ENCODE measurements at places on chromosomes 2 and 18.

DNA sequence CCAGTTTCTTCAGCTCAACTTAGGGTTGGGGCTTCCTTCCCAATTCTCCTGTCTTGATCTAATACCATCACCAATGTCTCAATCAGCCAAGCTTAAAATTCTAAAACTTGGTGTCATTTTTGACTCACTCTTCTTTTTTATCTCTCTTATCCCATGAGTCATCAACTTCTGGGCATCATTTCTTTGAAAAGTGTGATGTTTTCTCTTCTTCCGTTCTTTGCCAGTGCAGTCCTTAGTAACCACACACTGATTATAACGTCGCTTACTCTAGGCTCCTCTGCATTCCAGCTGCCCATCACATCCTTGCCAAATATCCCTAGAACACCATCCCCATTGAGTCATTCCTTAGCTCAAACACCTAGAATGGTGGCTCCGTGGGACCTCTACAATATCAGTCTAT is 27.4 kb upstream of the MRO start:
- no peak for DNase-seq

- no peak for DNase-seq
Measured at GRCh38 chr2:212730994-212731393, 192.4 kb upstream of the ERBB4 start.

DNA sequence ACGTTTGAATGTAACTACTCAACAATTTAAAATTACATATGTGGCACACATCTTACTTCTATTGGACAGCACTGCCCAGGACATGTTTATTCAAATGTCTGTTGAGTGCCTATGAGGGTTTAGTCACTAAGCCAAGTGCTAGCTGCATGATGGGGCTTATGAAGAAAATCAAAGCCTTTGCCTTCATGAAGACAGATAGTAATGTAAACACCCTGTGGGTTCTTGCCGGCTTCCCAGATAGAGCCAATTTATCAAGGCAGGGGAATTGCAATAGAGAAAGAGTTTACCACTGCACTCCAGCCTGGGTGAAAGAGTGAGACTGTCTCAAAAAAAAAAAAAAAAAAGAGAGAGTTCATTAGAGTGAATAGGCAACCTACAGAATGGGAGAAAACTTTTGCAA is 43.7 kb upstream of the NEB start:
- no peak for DNase-seq

GRCh38 chr2:118667348-118667747 is 180.1 kb downstream of the EN1 start:
- no peak for DNase-seq

- DNase-seq: no peak
Measured at GRCh38 chr2:33583194-33583938, 15.7 kb downstream of the FAM98A start.

DNA sequence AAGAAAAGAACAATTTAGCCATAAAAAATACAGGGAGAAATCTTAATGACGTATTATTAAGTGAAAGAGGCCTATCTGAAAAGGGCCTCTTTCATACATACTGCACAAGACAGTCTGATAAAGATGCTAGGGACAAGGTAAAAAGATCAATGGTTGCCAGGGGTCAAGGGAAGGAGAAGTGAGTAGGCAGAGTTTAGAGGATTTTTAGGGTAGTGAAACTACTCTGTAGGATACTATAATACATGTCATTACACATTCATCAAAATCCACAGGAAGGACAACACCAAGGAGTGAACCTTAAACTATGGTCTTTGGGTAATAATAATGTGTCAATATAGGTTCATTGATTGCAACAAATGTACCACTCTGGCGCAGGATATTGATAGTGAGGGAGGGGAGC is 289.3 kb downstream of the FSIP2 start:
- DNase-seq: no peak

Data from NCI-H2029 (cell line).